ENCODE measurements at places on chromosomes 2 and 18.

DNA sequence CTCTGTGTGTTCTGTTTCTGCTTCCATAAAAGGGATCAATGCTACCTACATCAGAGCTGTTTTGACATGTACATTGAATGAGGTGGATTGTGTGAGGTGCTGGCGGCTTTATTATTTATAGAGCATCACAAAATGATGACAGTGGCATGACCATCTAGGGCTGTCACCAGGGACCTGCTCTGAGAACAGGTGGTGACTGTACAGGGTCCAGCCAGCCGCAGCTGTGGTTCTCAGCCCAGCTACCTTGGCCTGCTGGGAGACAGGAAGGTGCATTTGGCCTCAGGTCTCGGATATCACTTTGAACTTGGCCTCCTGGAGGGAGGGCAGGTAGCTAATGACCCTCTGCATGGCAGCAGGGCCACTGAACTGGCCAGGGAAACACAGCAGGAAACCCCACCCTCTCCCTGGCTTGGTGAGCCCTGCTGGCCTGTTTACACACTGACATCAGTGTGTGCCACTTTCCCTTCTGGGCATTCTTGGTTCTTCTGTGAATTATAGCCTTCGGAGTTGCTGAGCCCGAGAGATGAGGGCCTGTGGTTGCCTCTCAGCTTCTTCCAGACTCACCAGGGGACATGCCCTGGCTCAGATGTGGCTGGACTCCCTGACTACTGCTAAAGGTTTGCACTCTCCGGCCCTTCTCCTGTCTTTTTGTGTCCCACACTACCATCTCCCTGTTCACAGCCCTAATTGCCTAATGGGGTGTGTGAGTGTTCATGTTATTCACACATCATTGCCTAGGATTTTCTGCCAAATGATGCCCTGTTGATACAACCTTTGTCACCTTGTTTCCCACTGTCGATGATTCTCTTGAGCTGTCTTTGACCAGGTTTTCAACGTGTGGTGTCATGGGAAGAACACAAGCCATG is 109.2 kb upstream of the RAB12 start:
- DNase-seq, result no peak

DNA sequence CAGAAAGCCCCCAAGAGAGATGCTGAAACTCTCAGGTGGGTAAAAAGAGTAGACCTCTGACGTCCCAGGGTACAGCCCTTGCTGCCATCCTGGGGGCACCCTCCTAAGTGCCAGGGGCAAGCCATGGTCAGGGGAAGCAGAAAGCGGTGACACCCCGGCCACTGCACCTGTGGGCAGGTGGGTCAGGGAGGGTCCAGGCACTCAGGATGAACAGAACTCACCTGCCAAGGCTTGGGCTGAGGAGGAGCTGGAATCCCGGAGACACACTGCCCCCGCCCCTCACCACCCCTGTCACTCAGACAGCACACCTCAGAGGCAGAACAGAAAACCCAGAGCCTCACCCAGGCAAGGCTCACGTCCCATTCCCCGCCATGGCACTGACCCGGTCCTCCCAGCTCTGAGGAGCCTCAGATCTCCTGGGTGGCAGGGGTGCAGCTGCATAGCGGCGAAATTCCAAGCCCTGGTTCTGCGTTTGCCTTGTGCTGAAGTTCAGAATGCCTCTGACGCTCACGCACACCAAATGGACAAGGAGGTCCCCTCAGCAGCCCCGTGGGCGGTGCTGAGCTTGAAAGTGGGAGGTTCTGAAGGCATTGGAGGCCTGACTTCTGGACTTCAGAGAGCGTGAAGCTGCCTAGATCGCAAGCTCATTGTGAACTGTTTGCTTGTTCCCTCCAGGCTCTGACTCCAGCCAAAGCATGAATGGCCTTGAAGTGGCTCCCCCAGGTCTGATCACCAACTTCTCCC is 4.3 kb downstream of the GPR17 start:
- DNase-seq, result no peak

DNA sequence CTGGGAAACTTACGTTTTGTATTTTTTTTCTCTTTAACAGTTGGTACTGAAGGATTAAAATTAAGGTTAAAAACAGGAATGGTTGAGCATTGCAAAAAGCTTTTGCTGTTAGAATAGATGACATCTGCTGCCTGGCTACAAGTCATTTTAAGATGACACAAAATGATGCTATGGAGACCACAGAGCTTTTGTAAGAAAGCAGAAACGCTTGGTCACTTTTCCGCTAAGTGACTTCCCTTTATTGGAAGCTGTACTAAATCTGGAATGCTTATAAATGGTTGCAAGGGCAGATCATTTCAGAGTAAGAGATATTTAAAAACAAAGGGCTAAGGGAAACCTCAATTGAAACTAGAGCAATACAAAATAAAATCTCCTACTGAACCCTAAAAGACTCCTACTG is 544.0 kb downstream of the STK39 start:
- no peak for DNase-seq

DNA sequence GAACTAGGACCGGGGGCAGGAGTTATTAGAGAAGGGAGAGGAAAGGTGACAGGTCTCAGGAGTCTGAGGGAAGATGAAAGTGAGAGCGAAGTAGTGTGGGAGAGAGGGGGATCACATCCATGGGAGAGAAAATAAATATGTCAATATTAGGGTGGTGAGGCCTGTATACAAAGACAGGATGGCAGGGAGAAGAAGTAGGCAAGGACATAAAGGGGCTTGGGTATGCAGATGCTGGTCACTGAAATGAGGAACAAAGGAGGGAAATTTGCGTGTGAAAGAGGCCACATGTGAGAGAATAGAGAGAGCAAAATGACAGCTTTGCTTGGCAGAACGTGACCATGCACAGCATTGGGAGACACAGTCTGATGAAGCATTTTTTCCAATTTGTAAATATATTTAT is 13.6 kb downstream of the METAP1D start:
- DNase-seq, result no peak

DNA sequence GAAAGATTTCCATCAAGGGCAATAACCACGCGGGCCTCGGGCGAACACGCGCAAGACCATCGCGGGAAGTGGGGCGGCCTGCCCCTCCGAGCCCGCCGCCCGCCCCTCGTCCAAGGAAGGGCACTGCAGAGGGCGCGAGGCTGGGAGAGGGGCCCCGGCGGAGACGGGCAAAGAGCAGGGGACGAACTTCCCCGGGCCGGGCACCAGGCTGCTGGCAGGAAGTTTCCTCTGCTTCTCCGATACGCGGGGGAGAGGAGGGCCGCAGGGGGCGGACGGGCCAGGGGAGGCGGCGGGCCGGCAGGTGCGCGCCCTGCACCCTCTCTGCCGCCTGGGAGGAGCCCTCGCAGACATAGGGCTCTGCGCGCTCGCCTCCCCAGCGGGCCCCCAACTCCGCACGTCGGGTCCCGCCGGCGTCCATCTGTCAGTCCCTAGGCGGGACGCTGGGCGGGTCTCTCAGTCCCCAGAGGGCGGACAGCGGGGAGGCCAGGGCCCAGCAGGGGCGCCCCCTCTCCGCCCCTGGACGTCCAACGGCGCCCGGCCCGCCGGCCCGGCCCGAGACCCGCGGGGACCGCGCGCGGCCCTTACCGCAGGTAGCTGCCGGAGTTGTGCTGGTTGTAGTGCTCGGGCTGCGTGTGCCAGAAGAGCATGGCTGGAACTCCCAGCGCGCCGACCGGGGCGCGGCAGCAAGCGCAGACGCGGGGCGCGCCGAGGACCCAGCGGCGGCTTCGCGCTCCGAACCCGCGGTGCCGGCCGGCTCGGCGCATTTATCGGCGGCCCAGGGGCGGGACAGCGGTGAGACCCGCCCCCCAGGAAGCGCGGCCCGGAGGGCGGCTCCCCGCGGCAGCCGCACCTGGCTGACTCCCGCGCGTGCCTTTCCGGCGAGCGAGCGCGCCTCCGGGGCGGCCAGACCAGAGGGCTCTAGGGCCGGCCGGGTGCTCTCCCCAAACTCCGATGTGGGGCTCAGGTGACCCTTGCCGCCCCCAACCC is at the start of gene TFCP2L1:
TSS of gene TFCP2L1 (minus strand) at position 740 of the 987 bp plus-strand sequence. CDS start at position 647, 93 bp downstream.
- peak; percentile 5 for DNase-seq

- no peak for DNase-seq
Observed at GRCh38 chr18:58266291-58266690, 222.3 kb downstream of the NEDD4L start.

- DNase-seq, result no peak
Observed at GRCh38 chr18:53606792-53607191, 617.7 kb downstream of the MBD2 start.

DNA sequence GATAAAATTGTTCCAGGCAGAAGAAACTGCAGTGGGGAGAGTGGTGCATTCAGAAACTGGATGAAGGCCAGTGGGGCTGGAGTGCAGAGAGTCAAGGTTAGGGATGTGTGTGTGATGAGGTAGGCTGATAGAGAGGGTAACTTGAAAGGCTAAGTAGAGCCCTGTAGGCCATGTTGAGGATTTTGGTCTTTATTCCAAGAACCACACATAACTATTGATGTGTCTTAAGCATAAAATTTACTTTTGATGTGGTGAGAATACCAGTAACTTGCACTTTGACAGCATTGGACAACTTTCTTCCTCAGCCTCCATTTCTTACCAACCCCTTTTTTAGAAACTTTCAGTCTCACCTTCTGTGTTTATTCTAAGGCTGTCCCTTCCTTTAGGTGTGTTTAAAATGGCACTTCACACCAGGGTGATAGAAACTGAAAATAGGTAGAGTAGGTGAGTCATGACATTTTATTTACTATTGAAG is 22.6 kb downstream of the MTX2 start:
- DNase-seq, result no peak

DNA sequence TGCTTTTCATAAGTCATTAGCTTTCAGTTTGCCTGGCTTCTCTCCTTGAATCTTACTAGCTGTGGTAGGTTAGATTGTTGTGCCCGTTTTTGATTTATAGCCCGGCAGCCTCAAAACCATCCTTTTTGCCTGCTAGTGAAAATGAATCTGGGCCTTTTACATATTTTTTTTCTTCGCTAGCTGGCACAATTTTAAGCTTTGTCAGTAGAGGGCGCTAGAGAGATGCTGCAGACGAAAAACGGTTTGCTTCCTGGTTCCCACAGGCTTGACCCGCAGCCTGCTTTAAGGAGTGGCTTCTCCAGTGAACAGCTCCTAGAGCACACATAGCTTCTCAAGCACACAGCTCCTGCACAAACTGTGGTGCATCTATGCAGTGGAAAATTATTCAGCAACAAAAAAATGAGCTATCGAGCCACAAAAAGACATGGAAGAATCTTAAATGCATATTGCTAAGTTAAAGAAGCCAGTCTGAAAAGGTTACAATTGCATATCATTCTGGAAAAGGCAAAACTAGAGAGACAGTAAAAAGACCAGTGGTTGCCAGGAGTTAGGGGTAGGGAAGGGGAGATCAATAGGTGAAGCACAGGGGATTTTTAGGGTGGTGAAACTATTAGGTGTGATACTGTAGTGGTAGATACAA is 47.9 kb downstream of the E2F6 start:
- DNase-seq, result no peak

GRCh38 chr2:80429251-80429650 is 124.7 kb upstream of the LRRTM1 start:
- DNase-seq, result no peak

- no peak for DNase-seq
Observed at GRCh38 chr18:42392416-42392815, 437.4 kb downstream of the PIK3C3 start.

DNA sequence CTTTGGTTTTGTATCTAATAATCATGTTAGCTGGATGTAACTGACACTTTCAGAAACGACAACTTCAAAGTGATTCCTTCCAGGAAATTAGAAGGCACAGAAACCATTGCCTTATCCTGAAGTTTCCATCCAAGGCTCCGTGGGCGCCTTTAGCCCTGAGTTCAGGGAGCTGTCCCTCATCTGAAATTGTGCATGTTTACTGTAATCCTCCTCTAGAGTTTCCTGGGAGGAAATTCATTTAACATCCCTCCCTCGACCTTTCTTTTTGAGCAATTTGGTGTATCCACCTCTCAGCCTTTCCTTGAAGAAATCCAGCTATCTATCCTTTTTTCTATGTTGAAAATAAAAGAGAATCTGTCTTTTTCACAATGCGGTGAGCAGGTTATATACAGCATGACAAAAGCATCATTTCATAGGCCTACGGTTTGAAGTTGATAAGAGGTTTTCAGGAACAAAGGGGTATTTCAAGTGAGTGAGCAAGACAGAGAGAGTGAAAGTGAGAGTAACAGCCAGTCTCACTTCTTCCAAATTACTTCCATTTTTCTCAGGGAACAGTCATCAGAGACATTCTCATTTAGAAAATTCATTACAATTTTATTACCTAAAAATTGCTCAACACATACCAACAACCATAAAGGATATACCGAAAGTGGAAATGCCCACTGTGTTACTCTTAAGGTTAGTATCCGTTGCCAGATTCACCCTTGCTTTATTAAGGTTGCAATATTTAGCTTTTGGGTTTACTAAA is 167.3 kb downstream of the MREG start:
- no peak for DNase-seq

DNA sequence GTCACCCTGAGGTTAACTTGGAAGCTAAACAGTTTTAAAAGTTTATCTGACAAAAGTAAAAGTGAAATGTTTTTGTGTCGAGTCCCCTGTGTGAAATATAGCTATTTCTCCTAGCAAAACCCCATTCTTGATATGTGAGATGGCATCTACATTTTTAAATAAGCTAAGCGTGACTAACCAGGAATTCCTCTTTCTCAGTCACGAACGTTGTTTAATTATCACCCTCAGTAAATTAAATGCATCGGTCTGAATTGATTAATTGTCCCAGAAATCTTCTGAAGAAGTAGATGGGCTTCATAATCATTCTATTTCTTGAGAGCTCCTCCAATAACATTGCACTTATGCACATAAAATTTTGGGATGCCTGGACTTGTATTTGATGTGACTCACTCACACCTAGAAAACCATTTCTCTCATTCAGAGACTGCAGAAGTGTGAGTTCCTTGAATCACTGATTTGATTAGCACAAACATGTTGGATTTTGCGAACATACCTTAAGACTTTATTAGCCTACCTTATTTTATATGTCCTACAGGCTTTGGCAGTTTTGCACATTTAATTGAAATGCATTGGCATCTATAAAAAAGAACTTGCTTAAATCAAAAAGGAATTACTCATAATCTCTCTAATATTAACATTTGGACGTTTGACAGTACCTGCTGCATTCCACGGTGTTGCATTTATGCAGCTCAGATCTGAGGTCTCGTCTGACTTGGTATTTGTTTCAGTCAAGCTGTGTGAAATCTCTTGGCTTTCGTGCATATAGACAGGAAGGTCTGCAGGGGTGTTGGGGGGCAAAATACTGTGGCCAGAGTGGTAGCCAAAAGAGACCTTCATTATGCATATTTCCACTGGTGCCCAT is 475.2 kb downstream of the EPHA4 start:
- no peak for DNase-seq

DNA sequence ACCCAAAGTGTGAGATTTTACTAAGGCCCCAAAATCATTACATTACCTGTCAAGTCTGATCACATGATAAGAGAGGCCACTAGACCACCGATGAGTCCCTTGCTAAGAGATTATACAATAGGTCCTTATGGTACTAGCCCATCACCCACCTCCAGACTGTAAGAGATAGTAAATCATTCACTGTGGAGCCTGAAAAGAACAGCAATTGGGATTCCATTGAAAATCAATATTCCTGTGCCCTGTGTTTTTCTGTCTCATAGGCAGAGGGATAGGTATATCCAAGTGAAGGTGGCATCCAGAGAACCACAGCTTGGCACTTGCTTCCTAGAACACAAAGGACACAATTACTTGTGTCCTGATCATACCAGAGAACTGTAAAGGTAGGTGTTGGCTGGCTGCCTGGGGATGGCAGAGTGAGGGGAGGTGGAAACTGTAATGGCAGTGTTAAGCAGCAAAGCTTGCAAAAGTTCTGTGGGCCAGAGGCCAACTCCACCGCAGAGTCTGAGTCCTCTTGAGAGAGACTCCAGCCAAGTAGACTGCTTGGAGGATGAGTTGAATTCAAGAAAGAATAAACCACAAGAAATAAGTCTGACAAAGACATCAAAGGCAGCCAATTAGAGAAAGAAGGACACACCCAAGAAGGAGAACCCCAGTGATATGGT is 102.0 kb upstream of the PIEZO2 start:
- no peak for DNase-seq
